ENCODE measurements at places on chromosomes 5 and 9.

- no peak for DNase-seq
Measured at GRCh38 chr5:73188764-73189531, 16.0 kb downstream of the TMEM174 start.

GRCh38 chr5:151592855-151593408 is 1.8 kb upstream of the FAT2 start:
- DNase-seq: no peak

- no peak for DNase-seq
Measured at GRCh38 chr5:87138091-87138805, 129.4 kb upstream of the RASA1 start.

- no peak for DNase-seq
Measured at GRCh38 chr5:134086225-134086942, 28.1 kb upstream of the TCF7 start.

GRCh38 chr9:134346840-134347583 is 20.8 kb downstream of the RXRA start:
- DNase-seq: no peak

GRCh38 chr5:36364473-36364872 is 62.8 kb upstream of the RANBP3L start:
- DNase-seq: no peak

GRCh38 chr9:38622951-38623350 is 2.6 kb upstream of the ANKRD18A start:
- no peak for DNase-seq

DNA sequence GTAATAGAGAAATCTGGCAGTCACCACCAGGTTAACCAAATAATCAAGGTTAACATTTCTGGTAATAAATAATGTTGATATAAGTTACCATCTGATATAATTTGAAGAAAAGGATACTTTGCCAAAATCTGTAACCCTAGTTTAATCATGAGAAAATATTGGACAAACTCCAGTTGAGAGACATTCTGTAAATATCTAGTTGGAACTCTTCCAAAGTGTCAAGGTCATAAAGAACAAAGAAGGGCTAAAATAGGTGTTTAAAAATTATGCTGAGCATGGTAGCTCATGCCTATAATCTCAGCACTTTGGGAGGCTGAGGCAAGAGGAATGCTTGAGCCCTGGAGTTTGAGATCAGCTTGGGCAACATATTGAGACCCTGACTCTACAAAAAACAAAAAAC is 253.3 kb downstream of the MRPS30 start:
- DNase-seq: no peak

DNA sequence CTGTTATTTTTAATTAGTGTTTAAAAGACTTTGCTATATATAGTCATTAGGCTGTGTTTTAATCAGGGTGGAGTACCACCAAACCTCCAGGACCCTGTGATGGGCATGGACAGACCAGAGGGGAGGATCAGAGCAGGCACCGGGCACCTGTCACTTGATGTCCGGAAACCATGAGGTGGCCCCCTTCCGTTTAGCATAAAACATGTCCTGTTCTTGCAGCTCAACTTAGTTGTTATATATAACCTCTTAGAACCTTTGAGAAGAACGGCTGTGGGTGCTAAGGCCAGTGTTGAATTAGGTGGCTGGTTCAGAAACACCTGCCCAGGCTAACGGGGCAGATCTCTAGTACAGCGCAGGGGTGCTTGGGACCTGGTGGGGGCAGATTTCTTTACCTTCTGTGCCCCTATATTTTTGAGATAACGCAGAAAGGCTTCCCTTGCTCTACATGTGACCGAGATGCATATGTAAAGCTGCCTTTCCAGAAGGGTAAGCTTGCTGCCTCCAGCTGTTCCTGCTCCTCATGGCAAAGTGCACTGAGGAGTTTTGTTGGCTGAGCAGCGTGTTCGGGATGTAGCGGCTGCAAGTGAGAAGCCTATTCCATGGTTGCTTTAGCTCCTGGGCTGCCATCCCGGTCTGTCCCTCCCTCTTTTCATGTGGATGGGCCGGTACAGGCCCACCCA is 255.5 kb downstream of the FANCC start:
- no peak for DNase-seq

DNA sequence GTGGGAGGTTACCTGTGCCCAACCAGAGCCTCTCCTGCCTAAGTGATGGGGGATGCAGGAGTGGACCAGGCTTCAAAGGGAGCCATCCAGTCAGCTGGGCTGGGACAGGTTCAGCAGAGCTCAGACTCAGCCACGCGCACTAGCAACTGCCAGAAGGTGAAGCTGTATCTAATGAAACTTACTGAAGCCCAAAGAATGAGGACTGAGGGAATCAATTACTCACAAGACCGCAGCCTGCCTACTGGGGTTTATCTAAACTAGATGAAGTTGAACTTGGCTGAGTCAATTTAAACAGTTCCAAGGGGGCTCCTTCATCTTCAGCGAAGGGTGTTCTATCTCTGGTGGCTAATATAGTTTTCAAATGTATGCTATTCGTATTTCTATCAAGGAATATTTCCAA is 11.4 kb downstream of the HAND1 start:
- DNase-seq: no peak

GRCh38 chr5:77232574-77233358 is 22.3 kb downstream of the PDE8B start:
- DNase-seq: peak; percentile 63

DNA sequence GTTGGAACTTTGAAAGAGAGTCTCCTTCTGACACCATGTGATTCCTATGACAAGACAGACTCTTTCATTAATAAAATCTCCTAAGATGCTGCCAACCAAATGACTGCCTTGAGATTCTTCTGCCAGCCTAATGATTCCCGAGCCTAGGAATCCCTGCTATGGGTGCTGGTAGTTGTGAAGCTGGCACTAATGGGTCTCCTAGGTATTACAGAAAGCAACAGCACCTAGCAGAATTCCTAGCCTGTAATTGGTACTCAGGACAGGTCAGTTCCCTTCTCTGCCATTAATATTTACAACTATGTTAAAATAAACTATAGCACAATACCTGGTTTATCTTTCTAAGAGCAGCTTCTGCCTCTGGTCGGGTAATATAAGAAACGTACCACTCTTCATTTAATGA is 19.3 kb downstream of the C5orf58 start:
- no peak for DNase-seq

DNA sequence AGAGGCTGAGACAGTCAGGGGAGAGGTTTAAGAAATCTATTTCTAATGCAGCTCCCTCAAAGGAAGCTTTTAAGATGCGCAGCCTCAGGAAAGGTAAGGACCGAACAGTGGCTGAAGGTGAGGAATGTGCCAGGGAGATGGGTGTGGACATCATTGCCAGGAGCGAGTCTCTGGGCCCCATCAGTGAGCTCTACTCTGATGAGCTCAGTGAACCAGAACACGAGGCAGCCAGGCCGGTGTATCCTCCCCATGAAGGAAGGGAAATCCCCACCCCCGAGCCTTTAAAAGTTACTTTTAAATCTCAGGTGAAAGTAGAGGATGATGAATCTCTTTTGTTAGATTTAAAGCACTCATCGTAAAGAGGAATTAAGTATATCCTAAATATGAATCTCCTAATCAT is 8.2 kb downstream of the CAVIN4 start:
- no peak for DNase-seq

Data from SIG-M5 (cell line).